ENCODE measurements at places on chromosomes 5 and 9.

- no peak for DNase-seq
Measured at GRCh38 chr9:35395706-35396101, 94.2 kb upstream of the RUSC2 start.

DNA sequence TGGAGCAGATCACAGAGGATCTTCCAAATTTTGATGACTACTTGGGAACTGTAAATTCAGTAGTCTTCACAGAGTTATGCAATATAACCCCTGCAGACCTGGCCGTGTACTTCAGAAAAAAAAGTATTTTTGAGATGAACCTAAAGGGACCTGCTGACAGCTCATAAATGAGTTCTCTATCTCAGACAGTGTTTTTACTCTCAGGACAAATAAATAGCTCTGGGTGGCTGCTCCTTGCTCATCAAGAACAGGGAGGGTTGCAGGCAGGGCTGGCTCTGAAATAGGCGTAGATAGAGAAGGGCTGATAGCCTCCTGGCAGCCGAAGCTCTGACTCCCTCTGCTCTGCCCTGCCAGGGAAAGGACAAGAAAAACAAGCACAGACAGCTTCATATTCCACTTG is 64.8 kb downstream of the PLAC8L1 start:
- DNase-seq, result no peak

DNA sequence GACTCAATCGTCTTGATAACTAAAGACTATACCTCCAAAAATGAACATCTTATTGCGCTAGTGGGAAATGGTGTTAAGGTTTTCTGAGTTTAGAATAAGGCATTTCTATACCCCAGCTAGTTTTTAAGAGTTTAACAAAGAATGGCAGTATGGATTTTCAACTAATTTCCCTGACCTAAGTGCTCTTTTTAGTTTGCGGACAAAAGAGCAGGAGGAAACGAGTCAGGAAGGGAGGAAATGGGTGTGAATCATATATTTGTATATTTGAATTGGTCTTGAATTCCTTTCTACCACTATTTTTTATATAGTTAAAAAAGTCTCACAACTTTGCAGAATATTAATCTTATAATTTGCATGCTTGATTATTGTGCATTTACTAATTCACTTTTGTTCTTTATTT is 516.3 kb upstream of the ZNF608 start:
- no peak for DNase-seq

DNA sequence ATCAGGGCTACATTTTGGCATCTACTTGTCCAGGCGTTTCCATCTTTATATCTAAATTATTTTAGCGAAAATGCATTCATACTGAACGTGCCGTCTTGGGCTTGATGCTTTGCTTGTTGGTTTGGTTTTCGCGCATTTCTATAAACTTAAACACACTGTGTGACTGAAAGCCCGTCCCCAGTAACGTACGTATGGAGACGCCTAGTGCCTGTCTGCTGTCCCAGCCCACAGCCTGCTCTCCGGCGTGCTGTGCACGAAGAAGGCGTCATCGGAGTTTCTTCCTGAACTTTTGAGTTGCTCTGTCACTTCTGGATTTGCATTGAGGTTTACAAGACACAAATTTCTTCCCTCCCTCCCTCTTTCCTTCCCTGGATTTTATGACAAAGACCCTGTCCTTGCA is 40.6 kb upstream of the IRX4 start:
- DNase-seq, result no peak

DNA sequence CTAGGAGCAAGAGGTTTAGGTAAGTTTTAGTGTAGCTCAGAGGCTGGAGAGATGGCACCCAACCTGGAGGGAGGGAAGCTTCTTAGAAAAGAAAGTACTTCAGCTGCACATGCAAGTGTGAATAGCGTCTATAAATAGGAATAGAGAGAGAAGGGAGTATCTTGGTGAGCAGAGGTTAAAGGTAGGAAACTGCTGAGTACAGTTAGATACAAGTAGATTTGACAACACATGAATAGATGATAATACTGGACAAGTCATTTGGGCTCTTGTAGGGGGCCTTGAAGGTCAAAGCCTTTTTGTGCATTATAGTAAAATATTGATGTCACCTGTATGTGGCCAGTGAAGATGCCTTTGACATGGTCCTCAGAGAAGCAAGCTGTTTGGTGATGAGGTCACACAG is 34.2 kb downstream of the ANP32B start:
- DNase-seq, result no peak

DNA sequence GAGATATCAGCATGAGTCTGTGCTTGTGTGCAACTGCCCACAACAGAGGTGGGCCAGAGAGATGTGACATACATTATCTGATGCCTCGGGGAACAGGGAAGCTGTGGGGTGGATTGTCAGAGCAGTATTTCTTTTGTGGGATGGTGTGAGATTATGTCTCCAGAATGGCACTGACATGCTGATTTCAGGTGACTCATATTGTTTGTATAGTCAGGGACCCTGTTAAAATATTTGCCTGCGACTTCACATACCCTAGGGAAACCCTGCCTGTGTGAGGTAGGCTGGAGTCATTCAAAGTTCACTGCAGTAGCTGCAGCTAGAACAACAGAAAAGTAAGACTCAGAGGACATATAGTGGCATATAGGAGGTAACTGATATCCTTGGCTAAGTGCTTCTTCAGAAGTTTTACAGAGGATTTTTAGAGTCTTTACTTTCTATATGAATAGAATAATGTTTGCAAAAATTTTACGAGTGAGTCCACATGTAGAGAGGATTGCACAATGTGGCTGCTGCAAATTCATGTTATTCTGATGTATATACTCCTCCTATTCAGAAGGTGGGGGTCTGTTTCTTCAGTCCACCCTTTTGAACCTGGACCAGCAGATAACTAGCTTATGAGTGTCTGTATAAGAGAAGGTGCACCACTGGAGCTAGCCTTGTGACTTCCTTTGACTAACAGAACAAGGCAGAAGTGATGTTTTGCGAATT is 89.3 kb downstream of the MACIR start:
- DNase-seq, result no peak

- DNase-seq, result no peak
Measured at GRCh38 chr9:26296910-26297572, 595.6 kb downstream of the CAAP1 start.

DNA sequence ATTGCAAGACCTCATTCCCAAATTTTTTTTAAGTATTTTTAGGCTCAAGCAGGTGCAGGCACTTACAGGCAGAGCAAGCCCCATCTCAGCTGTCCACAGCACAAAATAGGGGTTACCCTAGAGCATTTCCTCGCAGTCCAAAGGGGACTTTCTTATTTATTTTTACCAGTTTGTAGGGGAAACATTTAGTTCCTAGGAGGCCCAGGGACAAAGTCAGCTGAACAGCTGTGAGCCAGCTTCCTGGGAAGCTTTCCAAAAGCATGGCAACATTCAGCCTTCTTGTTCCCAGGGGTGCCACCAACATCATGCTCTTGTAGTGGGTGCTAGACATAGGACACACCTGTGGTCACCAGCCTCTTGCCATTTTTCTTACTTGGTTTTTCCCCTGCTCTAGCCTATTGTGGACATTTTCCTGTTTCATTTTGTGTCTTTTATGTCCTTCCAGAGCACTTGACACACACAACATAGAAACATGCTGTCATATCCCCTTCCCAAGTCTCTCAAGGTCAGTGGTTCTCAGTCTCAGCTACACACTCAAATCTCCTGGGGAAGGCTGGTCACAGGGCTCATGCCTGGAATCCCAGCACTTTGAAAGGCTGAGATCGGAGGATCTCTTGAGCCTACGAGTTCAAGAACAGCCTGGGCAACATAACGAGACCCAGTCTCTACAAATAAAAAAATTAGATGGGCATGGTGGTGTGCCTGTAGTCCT is 38.2 kb downstream of the HAVCR1 start:
- DNase-seq, result no peak

GRCh38 chr9:82423700-82424099 is 435.1 kb downstream of the SPATA31D1 start:
- DNase-seq, result no peak

DNA sequence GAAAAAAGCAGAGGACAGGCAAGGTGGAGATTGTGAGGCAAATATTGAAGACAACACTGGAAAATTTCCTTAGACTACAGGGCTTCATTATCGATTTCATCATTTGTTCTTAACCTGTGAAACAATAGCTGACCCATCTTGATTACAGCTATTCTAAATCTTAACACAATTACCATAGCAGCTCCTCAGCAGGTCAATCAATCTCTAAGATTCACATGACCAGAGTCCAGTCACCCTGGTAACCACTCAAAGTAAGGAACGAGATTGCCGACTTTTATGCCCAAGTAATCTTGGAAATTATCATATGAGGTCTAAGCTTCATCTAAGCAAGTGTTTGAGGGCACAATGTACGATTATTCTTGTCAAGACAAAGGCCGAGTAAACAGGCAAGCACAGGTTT is 93.8 kb downstream of the TTC39B start:
- DNase-seq, result no peak

DNA sequence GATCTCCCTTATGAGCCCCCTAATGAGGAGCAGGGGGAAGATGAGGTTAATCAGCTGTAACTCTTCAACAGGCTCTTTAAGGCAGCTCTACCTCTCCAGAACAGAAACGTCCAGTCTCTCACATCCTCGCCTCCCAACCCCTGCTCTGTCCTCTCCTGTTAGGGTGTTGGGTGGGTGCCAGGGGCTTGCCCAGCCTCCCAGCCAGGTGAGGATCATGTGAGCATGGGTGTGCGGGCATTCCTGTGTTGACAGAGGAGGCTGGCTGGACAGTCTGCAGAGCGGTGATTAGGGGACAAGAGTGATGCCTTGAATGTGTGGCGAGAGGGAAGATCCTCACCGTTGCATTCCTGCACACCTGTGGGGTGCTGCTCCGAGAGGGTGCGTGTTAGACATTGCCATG is 51.7 kb downstream of the CCDC180 start:
- DNase-seq, result no peak

DNA sequence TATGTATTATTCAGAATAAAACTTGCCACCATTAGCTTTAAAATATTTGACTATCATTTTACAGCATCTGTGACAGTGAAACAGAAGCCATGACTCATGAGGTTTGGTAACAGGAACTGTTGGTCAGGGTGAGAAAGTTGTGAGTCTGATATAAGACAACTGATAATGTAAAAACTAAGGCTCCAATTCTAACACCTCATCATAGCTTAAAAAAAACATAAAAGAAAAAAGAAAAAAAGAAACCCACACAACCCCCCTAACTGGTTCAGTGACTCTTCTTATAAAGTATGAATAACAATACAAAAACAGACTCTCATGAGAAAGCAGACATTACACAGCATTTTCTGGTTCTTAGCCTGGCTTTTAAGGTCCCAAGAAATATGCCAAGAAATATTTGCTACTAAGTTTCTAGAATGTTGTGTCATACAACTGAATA is 85.8 kb downstream of the MRPS27 start:
- DNase-seq, result no peak

GRCh38 chr5:167616043-167616890 is 675.2 kb upstream of the WWC1 start:
- DNase-seq, result no peak

DNA sequence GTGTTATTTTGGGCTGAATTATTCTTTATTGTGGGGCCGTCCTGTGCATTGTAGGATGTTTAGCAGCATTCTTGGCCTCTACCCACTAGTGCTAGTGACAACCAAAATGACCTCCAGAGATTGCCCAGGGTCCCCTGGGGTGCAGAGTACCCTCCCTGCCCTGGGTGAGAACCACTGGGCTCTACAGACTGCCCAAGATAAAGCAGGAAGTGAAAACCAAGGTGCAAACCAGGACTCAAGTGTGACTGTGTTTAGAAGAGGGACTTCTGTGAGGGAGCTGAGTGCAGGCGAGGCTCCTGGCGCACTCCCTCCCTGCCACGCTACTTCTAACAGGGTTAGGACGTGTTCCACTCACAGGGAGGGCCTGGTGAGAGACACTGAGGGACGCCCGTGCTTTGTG is 41.6 kb downstream of the USP20 start:
- DNase-seq, result no peak

DNA sequence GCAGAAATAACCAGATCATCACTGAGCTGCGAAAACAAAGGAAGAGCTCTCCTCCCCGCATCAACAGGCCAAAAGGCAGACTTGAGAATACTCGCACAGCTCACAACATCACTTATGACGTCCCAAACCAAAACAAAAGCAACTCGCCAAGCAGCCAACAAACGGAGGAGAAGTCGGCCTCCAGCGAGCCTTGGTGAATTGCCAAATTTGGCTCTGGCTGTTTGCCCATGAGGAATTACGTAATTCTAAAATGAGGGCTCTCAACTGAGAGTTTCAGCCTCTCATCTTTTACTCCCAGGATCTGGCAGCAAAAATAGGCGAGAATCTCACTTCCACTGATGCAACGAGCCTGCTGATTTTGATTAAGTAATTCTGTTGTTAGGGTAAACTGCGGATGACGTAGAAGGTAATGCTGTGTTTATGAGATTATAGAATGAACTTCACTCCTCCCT is 51.7 kb upstream of the SEMA6A start:
- DNase-seq, result no peak

GRCh38 chr5:66851306-66851705 is 255.1 kb downstream of the MAST4 start:
- DNase-seq, result no peak

DNA sequence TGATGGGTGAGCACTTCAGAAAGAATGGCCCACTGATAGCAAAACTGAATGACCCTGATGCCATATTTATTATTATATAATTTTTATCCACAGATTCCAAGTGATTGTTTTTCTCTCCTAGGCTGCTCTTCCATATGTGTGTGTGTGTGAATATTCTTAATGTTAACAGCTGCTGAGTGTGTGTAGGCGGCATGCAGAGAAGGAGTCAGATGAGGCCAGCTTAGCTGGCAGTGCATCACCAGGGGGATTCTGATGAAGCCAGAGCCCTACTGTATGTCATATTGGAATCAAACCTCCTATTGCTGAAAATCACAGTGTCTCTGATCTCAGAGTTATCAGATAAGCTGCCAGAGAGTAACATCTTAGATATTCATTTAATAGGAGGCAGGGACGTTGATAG is 177.1 kb downstream of the DMAC1 start:
- DNase-seq, result no peak

DNA sequence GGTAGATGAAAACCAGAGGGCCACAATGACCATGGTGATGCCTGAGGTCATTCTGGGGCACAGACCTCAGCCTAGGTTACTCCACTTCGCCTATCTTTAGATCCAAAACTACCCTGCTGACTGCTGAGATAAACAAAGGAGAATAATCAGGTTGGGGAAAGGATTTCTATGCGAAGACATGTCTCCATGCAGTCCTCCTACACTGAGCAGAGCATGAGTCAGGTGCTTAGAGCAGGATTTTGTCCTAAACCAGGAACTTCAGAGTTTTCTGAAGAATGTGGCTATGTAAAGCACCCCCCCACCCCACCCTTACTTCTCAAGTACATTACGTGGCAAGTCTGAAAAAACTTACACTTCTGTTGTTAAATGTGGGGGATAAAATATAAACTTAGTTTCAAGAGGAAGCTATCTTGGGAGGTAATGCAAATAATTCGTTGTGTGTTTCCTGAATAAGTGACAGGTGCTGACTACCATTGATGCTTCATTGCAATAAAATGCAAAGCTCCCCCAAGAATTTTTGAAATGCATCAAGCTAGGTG is 19.4 kb downstream of the PDCD1LG2 start:
- DNase-seq, result no peak

GRCh38 chr9:3751125-3751758 is 225.4 kb upstream of the RFX3 start:
- DNase-seq, result no peak

Measured in progenitor cell of endocrine pancreas (in vitro differentiated cells).